Melanocyte of skin (primary cell): ENCODE measurements at places on chromosomes 12 and 14. TPM values are rescaled to one million over a fixed set of nuclear protein-coding genes. Genes with fewer than 3 reads are reported as not detected.

The RNASE2 gene
- not detected in 2 replicates for total RNA-seq

The DEPDC4 gene
- total RNA-seq, result 1.0 and 1.8 TPM in 2 replicates

The DAO gene
- total RNA-seq, result not detected in 2 replicates

The RPGRIP1 gene
- total RNA-seq, result not detected in 2 replicates

The SIX6 gene
- total RNA-seq, result not detected in 2 replicates

The SLC7A8 gene
- total RNA-seq, result 22.5 and 43.3 TPM in 2 replicates

The SMIM41 gene
- total RNA-seq, result not detected in 2 replicates

The CLEC4C gene
- total RNA-seq, result not detected in 2 replicates

The BCL2L14 gene
- total RNA-seq, result not detected in 2 replicates

The RDH5 gene
- 1.0 and 35.3 TPM in 2 replicates for total RNA-seq

The SLCO1B1 gene
- total RNA-seq, result not detected in 2 replicates

The C12orf50 gene
- total RNA-seq, result not detected in 2 replicates

The SLC6A15 gene
- total RNA-seq, result 56.8 and 62.9 TPM in 2 replicates

The FOXM1 gene
- total RNA-seq, result 48.0 and 53.9 TPM in 2 replicates

The CDK4 gene
- 343 and 361 TPM in 2 replicates for total RNA-seq

The CABP1 gene
- under 0.01 and 0.62 TPM in 2 replicates for total RNA-seq

The CPNE6 gene
- not detected in 2 replicates for total RNA-seq

The TPPP2 gene
- not detected in 2 replicates for total RNA-seq

The PRPH gene
- total RNA-seq, result not detected in 2 replicates

The RDH16 gene
- under 0.01 TPM in 2 replicates for total RNA-seq

The ZDHHC22 gene
- not detected in 2 replicates for total RNA-seq

The SAMD15 gene
- 1.0 and 3.6 TPM in 2 replicates for total RNA-seq

The NELL2 gene
- total RNA-seq, result not detected in 2 replicates

The ENDOU gene
- not detected in 2 replicates for total RNA-seq

The CCDC91 gene
- total RNA-seq, result 21.7 and 46.9 TPM in 2 replicates

The ACVR1B gene
- 6.5 and 7.6 TPM in 2 replicates for total RNA-seq

The KRT77 gene
- total RNA-seq, result not detected in 2 replicates

The CISTR gene
- total RNA-seq, result not detected in 2 replicates

The SRRM4 gene
- not detected in 2 replicates for total RNA-seq

The KITLG gene
- total RNA-seq, result 1.7 and 2.5 TPM in 2 replicates

The CCDC88C gene
- total RNA-seq, result under 0.01 TPM in 1 of 2 replicates, not detected in the other

The HVCN1 gene
- 0.34 and 0.73 TPM in 2 replicates for total RNA-seq

The MIS18BP1 gene
- 27.6 and 40.6 TPM in 2 replicates for total RNA-seq

The PRICKLE1 gene
- 0.34 and 1.8 TPM in 2 replicates for total RNA-seq

The TC2N gene
- 0.15 and 0.33 TPM in 2 replicates for total RNA-seq

The GDF3 gene
- not detected in 2 replicates for total RNA-seq

The KCNK10 gene
- not detected in 2 replicates for total RNA-seq

The MIP gene
- total RNA-seq, result not detected in 2 replicates

The PRB2 gene
- not detected in 2 replicates for total RNA-seq

The SSPN gene
- 3.1 and 9.1 TPM in 2 replicates for total RNA-seq

The CIROP gene
- total RNA-seq, result not detected in 2 replicates

The RNU4-1 gene
- under 0.01 TPM in 2 replicates for total RNA-seq

The PIWIL1 gene
- not detected in 2 replicates for total RNA-seq

The PTCSC3 gene
- total RNA-seq, result not detected in 2 replicates
